Spinal cord (tissue), 10 donors: ENCODE measurements at places on chromosomes 2 and 18. TPM values are rescaled to one million over a fixed set of nuclear protein-coding genes. Genes with fewer than 3 reads are reported as not detected.

Gene RNF152
- total RNA-seq = 21.2 TPM

Gene NDUFB3
- 117 TPM for total RNA-seq

Gene CYS1
- 2.0 TPM for total RNA-seq

Gene SALL3
- 18.4 TPM for total RNA-seq

Gene PARD3B
- total RNA-seq = 30.6 TPM

Gene EMILIN1
- total RNA-seq = 20.9 TPM

Gene SCYGR3
- total RNA-seq = not detected

Gene UBR3
- total RNA-seq = 154 TPM

Gene FIGN
- 9.8 TPM for total RNA-seq

Gene ZEB2
- 173 TPM for total RNA-seq

Gene DCAF17
- 55.6 TPM for total RNA-seq

Gene CAPG
- 41.3 TPM for total RNA-seq

Gene ATOH8
- total RNA-seq = 25.8 TPM

Gene CDK5R2
- 2.9 TPM for total RNA-seq

Gene RAB10
- 120 TPM for total RNA-seq

Gene CD207
- not detected for total RNA-seq

Gene DNMT3A
- 33.7 TPM for total RNA-seq

Gene ADAM23
- total RNA-seq = 52.1 TPM

Gene GATA6
- total RNA-seq = 4.6 TPM
